ENCODE measurements at places on chromosomes 16 and 17.

GRCh38 chr17:57959929-57960328 is 4.7 kb upstream of the CUEDC1 start:
- DNase-seq: no peak

- DNase-seq: peak; percentile 40
Measured at GRCh38 chr17:61393904-61394629, 5.6 kb upstream of the TBX2 start.

DNA sequence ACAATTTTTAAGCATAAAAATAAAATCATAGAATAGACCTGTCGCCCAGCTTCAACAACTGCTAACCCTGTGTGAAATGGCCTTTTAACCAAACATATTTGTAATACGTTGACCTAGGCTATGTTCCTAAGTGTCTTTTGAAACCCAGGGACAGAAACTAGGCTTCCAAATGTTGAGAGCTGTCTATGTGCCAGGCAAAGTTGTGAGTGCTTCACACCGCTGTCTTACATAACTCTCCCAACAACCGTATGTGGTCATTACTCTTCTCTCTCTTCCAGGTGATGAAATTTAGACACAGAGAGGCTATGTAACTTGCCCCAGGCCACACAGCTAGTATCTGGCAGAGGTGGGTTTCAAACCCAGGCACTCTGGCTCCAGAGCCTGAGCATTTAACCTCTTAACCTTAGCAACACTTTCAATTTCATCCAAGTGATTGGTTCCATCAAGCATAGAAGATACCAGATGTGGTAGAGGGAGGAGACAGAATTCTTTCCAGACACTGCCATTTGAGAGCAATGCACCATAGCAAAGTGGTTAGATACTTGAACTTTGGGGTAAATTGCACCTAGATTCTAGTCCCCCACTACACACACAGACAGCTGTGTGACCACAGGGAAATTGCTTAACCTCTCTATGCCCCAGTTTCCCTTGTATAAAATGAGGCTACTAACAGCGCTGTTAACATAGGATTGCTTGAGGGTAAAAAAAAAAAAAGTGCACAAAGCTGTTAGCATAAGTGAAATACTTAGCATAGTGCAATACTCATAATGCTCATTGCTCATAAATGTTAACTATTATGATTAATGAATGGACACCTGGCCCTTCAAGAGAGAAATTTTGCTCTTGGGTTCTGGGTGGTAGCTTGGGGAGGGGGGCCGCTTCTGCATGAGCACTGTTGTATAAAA is 160.6 kb downstream of the IRX3 start:
- no peak for DNase-seq

GRCh38 chr17:17667947-17668346 is 13.3 kb upstream of the RAI1 start:
- DNase-seq: no peak

DNA sequence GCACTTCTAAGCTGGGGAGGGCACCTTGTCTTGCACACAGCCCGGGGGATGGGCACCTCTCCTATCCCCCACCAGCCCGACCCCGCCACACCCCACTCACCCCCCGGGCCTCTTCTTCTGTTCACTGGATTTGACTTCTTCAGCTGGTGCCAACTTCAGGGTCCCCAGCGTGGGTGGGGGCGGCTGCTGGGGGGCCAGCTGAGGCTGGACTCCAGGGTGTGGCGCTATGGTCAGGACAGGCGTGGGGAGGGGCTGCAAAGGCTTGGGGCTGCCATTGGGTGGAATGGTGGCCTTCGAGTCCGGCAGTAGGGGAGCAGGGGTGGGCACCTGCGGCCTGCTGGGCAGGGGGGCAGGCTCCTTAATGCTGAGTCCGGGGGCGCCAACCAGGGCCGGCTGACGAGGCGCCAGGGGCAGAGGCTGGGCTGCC is 6.1 kb downstream of the MNT start:
- no peak for DNase-seq

- no peak for DNase-seq
Measured at GRCh38 chr16:80746231-80746630, 58.2 kb downstream of the CDYL2 start.

- DNase-seq: no peak
Measured at GRCh38 chr16:4709481-4709880, 16.1 kb downstream of the NUDT16L1 start.

DNA sequence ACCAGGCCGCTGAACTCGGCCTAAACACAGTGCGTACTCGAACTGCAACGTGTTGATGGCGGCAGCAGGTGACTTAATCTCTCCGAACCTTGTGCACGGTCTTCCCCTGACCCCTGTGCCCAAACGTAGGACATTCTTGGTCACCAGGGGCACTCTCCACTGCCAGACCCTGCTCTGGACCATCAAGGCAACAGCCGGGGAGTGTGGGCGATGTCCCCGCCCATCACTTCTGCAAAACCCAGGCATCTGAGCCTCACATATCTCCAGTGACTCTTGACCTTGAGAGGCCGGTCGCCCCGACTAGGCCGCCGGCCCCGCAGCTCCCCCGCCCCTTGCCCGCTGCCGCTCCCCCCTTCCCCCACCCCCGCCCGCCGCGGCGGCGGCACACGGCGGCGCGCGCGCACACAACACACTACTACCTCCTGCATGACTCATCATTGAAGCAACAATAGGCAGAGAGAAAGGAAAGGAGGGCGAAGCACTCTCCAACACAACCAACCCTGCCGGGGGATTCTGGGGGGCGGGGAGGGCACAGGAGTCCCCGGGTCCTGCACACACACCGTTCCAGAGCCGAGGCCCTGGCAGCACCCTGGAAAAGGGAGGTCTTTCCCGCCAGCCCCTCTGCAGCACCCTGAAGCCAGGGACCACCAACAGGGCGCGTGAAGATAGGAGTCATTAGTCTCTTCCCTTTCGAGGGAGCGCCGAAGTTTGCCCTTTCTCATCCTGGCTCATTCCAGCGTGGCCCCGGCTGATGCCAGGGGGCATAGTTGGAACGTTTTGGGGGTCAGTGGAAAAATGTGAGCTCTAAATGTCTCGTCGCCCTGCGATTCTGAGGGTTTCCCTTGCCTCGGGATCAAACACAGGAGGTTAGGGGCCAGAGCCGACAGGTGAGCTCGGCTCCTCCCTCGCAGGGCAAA is 1.9 kb downstream of the MNT start:
- DNase-seq: peak; percentile 94

- DNase-seq: no peak
Measured at GRCh38 chr16:27366687-27367460, 35.1 kb upstream of the IL21R start.

GRCh38 chr17:46883871-46884520 is 32.6 kb downstream of the WNT9B start:
- no peak for DNase-seq

DNA sequence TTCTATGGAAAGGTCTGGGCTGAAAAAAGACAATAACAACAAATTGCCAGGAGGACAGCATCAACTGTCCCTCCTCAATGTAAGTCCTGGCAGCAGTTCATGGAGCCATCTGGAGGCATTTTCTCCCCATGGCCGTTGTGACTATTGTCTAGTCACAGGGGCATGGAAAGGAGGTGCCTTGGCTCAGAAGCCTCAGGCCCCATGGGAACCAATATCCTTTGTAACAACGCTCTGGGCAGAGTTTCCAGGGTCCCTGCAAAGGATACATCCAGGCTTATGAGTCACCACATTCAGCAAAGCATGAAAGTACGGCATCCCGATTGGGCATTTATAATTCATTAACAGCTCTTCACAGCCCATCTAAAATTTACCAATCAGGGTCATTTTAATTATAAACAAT is 85.2 kb downstream of the GLG1 start:
- peak; percentile 10 for DNase-seq

GRCh38 chr16:727291-727977 is 528 bp downstream of the HAGHL start:
- DNase-seq: no peak
